ENCODE measurements at places on chromosomes 6 and 20.

DNA sequence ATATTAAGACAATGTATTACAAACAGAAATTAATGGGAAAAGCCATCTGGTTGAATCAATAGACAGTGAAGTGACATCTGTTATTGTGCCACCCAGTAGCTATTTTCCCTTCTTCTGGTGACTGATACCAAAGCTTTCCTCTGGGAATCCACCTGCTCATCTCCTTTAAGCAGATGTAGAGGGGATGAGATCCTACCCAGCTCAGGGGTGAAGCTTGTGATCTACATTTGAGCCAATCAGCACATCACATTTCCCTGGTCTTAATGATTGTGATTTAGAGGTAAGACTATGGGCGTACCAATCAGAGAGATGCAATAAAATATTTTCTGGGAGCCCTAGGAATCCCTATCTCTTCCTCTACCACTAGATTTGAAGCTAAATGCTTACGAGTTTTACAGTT lies 782.9 kb downstream of the PTPRT start:
- H3K27ac ChIP-seq, result no peak overlapping the region
- H3K36me3 ChIP-seq, result no peaks in the 10 kb centered on the region
- no peak overlapping the region for H3K4me3 ChIP-seq
- no peaks in the 10 kb centered on the region for H3K27me3 ChIP-seq
- no peak for DNase-seq
- H3K4me1 ChIP-seq, result no peaks in the 10 kb centered on the region

GRCh38 chr6:153511896-153512496 lies 380.9 kb upstream of the RGS17 start:
- H3K27me3 ChIP-seq, result no peaks in the 10 kb centered on the region
- no peaks in the 10 kb centered on the region for H3K4me1 ChIP-seq
- H3K27ac ChIP-seq, result no peak overlapping the region
- no peaks in the 10 kb centered on the region for H3K36me3 ChIP-seq
- DNase-seq, result no peak

DNA sequence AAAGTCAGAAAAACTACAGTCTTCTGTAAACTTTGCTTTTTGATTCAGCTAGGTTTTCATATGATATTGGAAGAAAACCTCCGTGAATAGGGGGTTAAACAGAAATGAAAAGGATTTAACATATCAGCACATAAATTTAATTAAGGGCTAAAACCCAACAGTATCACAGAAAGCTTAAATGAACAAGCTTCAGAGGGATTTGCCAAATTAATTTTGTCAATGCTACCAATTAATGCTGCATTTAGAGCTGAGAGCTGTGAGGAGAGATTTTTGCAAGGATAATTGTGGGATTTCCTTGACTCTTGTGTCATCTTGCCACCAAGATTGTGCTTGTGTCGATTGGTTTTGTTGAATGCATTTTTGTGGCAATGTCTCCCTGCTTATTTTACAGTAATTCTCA lies 379.9 kb downstream of the CD109 start:
- H3K27me3 ChIP-seq, result no peaks in the 10 kb centered on the region
- no peak overlapping the region for H3K27ac ChIP-seq
- DNase-seq, result no peak
- H3K4me3 ChIP-seq, result no peak overlapping the region
- H3K36me3 ChIP-seq, result no peaks in the 10 kb centered on the region

DNA sequence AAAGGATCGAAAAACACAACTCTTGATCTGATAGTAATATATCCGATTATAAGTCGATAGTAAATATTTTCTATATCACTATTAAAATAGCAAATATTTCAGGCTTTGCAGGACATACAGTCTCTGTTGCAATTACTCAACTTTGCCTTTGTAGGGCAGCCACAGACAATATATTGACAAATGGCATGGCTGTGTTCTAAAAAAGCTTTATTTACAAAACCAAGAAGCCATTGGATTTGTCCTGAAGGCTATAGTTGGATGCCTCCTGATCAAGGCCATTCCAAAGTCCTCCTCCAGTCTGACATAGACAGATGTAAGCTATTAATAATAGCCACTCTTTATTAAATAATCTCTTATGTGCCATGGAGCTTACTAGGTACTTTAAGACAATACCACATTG lies 5.9 kb downstream of the OCSTAMP start:
- peaks cover 7% of the 10 kb centered on the region for H3K27me3 ChIP-seq
- H3K4me1 ChIP-seq, result peaks cover 8% of the 10 kb centered on the region
- no peak overlapping the region for H3K27ac ChIP-seq
- no peak for DNase-seq

- H3K27me3 ChIP-seq, result no peaks in the 10 kb centered on the region
- H3K27ac ChIP-seq, result no peak overlapping the region
- no peak for DNase-seq
- H3K4me3 ChIP-seq, result no peak overlapping the region
These were observed 77.5 kb upstream of the NT5E start for GRCh38 chr6:85372188-85372914.
